ENCODE measurements at places on chromosomes 16 and 17.

GRCh38 chr17:57783338-57783742 lies 38.2 kb upstream of the CCDC182 start:
- peak; percentile 30 for DNase-seq

DNA sequence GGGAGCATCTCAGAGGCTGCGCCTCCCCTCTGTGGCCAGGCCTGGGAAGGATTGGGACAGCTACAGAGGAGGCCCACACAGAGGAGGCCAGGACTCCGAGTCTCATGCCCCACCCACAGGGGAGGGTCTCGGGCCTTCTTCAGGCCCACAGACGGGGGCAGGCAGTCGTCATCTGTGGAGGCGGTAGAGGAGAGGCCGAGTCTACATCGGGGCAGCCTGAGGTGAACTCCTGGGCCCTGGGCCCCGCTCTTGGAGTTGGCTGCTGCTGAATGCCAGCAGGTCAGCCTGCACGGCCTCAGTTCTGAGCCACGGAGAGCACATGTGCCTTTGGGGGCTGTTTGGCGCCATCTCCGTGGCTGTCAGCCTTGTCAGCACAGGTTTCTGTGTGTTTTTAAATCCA lies 8.1 kb upstream of the NUDT16L1 start:
- no peak for DNase-seq

DNA sequence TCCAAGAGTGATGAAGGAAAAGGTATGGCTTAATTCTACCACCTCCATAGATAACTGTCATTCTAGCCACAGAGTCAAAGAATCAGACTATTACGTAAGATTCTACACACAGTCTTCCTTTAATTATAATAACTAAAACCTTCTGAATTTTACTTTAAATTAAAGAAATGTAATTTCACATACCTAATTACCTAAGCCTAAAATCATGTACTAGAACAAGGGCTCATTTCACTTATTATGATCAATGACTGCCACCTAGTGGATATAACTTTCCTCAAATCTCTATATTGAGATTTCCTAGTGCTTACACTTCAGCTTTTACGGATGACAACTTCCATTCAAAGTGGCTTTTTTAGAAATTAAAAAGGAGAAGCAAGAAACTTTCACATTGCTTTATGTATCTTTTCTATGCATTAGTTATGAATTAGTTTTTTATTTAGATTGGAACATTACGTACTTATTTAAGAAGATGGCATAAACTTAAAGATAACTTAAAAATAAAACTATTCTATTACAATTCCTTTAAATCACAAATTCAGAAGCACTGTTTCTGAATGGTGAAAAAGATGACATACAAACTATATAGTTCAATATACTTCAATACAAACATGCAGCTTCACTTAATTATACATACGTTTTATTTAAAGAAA lies 18.2 kb upstream of the ABCA10 start:
- DNase-seq: no peak

- no peak for DNase-seq
These were observed 82.4 kb downstream of the GOSR1 start for GRCh38 chr17:30559656-30560055.

DNA sequence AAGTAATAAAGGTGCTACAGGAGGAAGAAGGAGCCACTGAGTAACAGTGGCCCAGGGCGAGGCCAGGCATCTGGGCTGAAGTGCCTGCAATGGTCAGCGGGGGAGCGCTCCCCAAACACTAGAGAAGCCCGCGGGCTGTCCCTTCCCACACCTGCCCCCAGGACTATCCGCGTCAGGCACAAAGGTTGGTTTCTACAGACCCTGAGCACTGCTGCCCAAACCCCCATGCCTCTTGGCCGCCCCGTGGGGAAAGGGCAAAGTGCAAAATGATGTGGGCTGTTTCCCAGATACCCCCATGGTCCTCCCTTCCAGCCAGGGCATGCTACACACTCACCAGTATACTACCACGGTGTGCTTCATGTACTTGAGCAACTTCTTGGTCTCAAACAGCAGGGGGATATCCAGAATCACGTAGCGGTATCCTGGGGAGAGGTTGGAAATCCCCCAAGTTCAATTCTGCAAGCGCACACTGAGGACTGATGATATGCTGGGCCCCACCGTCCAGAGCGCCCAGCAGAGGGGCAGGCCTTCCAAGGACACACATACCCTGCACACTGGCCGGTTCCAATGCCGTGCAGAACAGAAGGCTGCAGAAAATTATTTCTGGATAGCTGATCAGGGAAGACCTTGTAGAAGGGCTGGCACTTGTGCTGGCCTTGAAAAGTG lies 21.5 kb downstream of the DCAKD start:
- DNase-seq: no peak

DNA sequence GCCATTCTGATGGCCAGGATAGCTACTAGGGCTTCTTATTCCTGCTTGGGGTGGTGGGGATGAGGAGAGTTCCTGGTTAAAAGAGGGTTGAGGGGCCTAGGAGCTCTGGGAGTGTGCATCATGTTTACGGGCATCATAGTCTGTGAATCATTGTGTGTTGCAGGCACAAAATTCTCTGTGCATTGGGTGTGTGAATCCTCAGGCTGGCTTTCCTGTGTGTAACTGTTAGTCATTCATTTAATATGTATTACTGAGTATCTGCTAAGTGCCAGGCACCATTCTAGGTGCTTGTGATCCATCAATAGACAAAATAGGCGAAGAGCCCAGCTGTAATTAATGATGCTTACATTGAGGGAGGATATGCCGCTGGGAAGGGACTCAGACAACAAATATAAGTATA lies 5.8 kb downstream of the PPY start:
- no peak for DNase-seq

DNA sequence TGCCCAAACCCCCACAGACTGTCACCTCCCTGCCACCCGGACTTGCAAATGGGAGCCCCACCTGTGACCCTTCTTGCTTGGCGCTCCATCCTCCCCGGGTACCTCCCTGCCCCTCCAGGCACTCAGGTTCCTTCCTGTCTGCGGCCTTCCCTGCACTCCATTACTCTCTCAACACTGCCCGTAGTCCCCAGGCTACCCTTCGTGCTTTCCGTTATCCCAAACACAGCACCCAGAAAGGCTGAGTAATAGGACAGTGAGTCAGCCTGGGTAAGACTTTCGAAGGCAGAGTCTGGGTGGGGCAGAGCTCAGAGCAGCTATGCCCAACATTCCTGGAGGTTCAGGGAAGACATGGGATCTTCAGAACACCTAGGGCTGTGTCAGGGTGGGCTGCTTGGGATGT lies 16.6 kb upstream of the C16orf74 start:
- no peak for DNase-seq

- DNase-seq: no peak
These were observed 25.4 kb upstream of the ITGB4 start for GRCh38 chr17:75695830-75696271.

GRCh38 chr17:72706396-72706981 lies 386.0 kb downstream of the SLC39A11 start:
- no peak for DNase-seq

All from activated CD8-positive, alpha-beta memory T cell treated with anti-CD3 and anti-CD28 coated beads for 4 hours (primary cell).